ENCODE measurements at places on chromosomes 5 and 9. TPM values are rescaled to one million over a fixed set of nuclear protein-coding genes. Genes with fewer than 3 reads are reported as not detected.

The RASEF gene
- 38.9 TPM for total RNA-seq

The NCS1 gene
- 21.3 TPM for total RNA-seq

The TTC23L gene
- total RNA-seq, result 0.35 TPM

The CCNG1 gene
- total RNA-seq, result 265 TPM

The IL7R gene
- total RNA-seq, result 6.1 TPM

The CDKN2B gene
- total RNA-seq, result 57.0 TPM

The ZNF483 gene
- 2.8 TPM for total RNA-seq

The IFNB1 gene
- total RNA-seq, result not detected

The OBP2B gene
- total RNA-seq, result not detected

The HACD4 gene
- 0.67 TPM for total RNA-seq
